Smooth muscle cell of trachea (primary cell): ENCODE measurements at places on chromosomes 13 and 19. TPM values are rescaled to one million over a fixed set of nuclear protein-coding genes. Genes with fewer than 3 reads are reported as not detected.

Gene UQCRFS1
- total RNA-seq: 29.9 and 36.2 TPM in 2 replicates

Gene RELB
- total RNA-seq: 4.1 and 19.0 TPM in 2 replicates

Gene APOC4
- total RNA-seq: not detected in 2 replicates

Gene ATP4A
- total RNA-seq: not detected in 2 replicates

Gene ZFR2
- total RNA-seq: not detected in 2 replicates

Gene FFAR3
- total RNA-seq: not detected in 2 replicates

Gene KPNA3
- total RNA-seq: 30.6 and 43.1 TPM in 2 replicates

Gene PABPC3
- total RNA-seq: 0.15 and 0.17 TPM in 2 replicates

Gene NLRP7
- under 0.01 TPM in 1 of 2 replicates, not detected in the other for total RNA-seq

Gene SERTM1
- not detected in 2 replicates for total RNA-seq

Gene BLVRB
- 179 and 187 TPM in 2 replicates for total RNA-seq

Gene ZNF497
- 0.87 and 2.0 TPM in 2 replicates for total RNA-seq

Gene SRRM5
- 0.17 TPM in 1 of 2 replicates, not detected in the other for total RNA-seq

Gene SHC2
- total RNA-seq: 1.0 and 10.3 TPM in 2 replicates

Gene SMIM44
- not detected in 2 replicates for total RNA-seq

Gene LAMP1
- total RNA-seq: 161 and 319 TPM in 2 replicates

Gene LRRC4B
- total RNA-seq: under 0.01 and 2.0 TPM in 2 replicates

Gene CALR3
- not detected in 2 replicates for total RNA-seq

Gene PRR12
- 3.8 and 4.5 TPM in 2 replicates for total RNA-seq

Gene CYP4F12
- total RNA-seq: not detected in 2 replicates

Gene PRPF31
- 56.9 and 79.4 TPM in 2 replicates for total RNA-seq

Gene IQCN
- total RNA-seq: 1.8 and 1.9 TPM in 2 replicates

Gene OR10H1
- total RNA-seq: under 0.01 TPM in 1 of 2 replicates, not detected in the other

Gene CCDC169
- total RNA-seq: 4.1 and 6.7 TPM in 2 replicates

Gene ZNF491
- total RNA-seq: 3.8 and 4.6 TPM in 2 replicates

Gene TLE6
- total RNA-seq: 0.87 and 1.5 TPM in 2 replicates

Gene PTPRH
- 4.5 and 10.9 TPM in 2 replicates for total RNA-seq

Gene LGALS7
- total RNA-seq: not detected in 2 replicates

Gene C3
- total RNA-seq: 3.1 and 42.7 TPM in 2 replicates

Gene HTR2A
- 0.29 and 0.33 TPM in 2 replicates for total RNA-seq

Gene ABCC4
- total RNA-seq: 27.2 and 49.6 TPM in 2 replicates

Gene GRIN2D
- 0.33 and 0.58 TPM in 2 replicates for total RNA-seq

Gene ZNF726
- 0.83 and 4.1 TPM in 2 replicates for total RNA-seq

Gene ZNF536
- 0.29 and 0.99 TPM in 2 replicates for total RNA-seq
